Endothelial cell (in vitro differentiated cells): ENCODE measurements at places on chromosomes 6 and 20.

DNA sequence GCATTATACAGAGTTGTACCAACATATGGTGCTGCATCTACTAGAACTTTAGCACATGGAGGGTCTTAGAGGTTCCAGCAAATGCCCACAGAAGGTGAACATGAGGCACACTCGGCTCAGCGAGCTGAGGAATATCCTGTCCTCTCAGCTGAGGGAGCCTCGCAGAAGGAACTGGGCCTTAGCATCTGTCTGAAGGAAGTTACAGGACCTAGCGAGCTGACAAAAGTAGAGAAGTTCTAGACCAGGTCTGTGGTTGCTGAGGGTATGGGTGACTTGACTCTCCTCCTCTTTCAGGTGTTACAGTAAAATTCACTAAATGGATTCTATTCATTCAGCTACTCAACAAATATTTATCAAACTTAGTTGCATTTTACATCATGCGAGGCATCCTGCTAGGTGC, 157.2 kb downstream of the ZDHHC14 start:
- DNase-seq: no peak

GRCh38 chr6:150531957-150532356, 67.7 kb upstream of the PLEKHG1 start:
- DNase-seq: no peak

DNA sequence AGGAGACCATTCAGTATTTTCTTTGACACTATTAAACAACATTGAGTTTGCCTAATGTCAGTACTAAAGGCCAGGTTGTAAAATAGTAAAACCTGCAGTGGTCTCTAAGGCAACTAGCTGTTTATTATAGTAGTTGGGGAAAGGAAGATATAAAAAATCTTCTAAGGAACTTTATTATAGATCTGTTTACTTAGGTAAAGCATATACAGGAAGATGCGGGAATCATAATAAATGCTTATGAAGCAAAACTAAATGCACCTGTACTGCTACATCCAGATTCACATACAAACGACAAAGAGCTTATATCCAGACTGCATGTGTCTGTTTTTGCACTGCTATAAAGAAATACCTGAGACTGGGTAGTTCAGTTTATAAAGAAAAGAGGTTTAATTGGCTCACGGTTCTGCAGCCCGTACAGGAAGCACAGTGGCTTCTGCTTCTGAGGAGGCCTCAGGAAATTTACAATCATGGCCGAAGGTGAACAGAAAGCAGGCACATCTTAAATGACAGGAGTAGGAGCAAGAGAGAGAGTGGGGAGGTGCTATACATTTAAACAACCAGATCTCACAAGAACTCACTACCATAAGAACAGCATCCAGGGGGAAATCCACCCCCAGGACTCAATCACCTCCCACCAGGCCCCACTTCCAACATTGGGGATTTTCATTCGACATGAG, 8.7 kb upstream of the TRIM39 start:
- no peak for DNase-seq

DNA sequence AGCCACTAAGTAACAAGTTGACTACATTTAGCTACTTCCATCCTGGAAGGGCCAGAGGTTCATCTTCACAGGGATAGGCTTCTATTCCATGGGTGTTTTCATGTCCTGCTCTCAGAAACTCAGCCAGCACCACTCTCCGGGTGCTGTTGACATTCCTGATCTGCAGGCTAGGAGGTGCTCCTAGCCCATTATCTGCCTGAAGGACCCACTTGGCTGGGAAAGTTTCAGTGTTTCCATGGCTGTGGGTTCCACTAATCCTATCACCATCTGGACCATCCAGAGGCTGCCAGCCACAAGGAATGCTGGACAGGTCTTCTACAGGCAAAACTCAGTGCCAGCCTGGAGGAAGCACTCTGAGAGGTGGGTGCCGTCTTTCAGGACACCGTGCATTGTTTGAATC, 45.2 kb downstream of the HLA-G start:
- DNase-seq: no peak

DNA sequence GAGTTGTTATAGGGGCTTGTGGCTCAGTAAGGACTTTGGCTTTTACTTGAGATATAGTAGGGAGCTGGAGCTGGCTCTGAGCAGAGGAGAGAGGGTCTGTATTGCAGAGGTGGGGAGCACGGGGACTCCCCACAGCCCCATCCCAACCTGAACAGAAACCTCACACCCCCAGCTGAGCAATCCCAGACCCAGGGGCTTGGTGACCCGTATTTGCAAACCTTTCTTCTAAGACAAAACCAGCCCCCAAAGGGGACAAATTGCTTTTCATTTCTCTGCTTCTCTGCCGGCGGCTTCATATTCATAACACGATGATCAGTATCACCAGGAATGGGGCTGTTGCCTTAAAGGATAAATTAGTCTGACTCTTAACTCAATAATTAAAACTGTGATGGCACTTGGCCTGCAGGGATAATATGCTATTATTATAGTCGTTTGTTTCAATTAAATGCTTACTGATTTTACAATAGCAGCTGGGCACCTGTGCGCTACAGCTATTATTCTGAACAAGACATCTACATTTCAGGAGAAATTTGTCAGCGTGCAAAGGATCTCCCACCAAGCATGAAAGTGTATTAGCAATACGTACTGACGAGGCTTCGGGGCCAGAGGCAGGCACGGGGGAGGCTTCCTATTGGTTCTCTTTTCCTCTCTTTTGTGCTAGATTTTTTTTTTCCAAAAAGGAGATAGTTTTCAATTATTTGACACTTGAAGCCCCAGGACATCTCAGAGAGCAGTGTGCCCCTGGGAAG, 118.1 kb downstream of the TOX2 start:
- no peak for DNase-seq

DNA sequence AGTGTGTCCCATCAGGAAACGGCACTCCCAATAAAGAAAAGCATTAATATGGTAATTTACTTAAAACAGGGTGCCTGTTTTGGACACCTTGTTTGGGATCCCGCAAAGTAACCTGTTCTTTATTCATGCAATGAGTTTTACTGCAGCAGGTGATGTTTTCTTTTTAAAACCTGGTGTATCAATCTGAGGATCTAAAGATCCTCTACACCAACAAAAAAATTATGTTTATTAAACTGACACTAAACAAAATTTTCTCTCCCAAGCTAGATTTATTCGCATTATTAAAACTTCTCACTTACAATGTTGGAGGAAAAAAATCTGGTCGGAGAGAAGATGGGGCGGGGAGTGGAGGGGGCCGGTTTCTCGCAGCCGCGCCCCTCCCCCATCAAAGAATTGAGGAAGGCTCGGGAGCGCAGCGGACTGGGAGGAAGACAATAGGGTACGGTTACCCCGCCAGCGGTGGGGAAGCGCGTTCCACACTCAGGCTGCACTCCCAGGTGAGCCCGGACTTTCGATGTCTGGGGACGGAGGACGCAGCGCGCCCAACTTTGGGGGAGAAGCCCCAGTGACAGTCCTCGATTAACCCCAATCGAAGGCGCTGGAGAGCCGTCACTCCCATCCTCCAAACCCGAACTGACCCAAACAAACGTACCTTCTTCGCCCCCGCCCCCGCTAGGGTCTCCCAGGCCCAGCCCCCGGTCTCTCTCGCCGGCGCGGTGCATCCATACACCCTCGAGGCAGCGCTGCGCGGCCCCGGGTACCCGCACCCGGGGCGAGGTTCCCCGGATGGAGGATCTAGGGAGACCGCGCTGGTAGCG, 1.3 kb downstream of the CD24 start:
- peak; percentile 33 for DNase-seq

DNA sequence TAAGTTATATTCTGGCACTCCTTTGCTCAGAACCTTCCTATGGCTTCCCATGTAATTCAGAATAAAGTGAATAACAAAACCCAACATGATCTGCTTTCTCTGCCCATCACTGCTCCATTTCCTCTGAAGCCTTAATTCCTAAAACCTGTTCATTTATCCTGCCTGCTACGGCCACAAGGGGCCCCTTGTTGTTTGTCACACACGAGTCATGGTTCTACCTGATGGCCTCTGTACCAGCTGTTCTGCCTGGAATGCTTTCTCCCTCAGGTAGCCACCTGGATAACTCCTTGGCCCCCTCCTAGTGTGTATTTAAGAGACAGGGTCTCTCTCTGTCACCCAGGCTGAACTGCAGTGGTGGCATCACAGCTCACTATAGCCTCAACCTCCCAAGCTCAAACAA, 26.8 kb downstream of the ERGIC3 start:
- no peak for DNase-seq

GRCh38 chr6:168418711-168419121, 22.3 kb upstream of the SMOC2 start:
- no peak for DNase-seq

GRCh38 chr6:157080986-157081391, 242.3 kb downstream of the TMEM242 start:
- no peak for DNase-seq

- DNase-seq: no peak
Observed at GRCh38 chr6:143160439-143161220, 99.9 kb downstream of the AIG1 start.

DNA sequence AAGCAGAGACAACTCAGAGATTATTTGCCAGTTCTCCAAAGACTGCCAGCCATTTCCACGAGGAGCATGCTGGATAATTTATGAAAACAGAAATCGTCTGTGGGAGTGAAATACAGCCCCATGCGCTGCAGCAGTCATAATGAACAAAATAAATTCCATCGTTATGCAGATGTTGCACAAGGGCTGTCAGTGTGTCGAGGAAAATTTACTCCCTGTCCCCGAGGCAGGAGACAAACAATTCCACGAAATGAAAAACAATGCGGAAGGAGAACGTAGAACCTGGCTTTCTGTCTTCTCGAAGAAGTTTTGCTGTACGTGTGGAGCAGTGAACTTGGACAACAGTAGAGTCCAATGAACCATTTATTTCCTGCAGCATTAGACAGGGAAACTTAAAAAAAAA, 399.4 kb downstream of the CD83 start:
- no peak for DNase-seq

- no peak for DNase-seq
Observed at GRCh38 chr6:167524261-167525111, 199.6 kb downstream of the TTLL2 start.

- DNase-seq: no peak
Observed at GRCh38 chr6:119514345-119514744, 164.8 kb upstream of the MAN1A1 start.

DNA sequence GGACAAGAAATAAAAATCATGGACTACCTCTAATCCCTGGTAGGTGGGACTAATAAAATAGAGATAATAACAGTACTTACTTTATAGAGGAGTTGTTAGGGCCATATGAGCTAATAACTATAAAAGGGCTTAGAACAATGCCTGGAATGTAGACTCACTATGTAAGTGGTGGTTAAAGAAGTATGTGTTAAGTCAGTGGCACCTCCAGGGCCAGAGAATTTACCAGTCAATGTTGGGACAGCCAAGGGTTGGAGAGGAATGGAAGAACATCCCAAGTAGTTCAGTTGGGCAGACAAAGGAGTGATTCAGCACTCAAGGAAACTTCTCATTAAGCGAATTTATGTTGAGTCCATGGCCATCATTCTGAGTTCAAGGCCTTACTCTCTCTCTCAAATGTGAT, 116.8 kb downstream of the OTOR start:
- DNase-seq: no peak

GRCh38 chr20:58145506-58146080, 82.9 kb downstream of the ANKRD60 start:
- DNase-seq: no peak

DNA sequence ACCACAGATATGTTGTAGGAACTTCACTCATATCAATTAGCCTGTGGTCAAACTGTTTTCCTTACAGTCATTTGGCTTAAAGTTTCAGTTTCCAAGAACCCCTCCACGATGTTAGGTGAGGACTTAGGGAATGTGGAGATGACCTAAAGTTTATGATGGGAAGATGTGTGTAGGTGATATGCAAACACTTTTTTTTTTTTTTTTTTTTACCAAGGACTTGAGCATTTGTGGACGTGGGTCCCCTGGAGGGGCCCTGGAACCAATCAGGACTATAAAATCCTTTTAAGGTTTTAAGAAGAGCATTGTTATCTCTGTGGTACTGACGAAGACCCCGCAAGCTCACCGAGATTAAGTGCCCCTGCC, 478 bp upstream of the MTHFD1L start:
- no peak for DNase-seq

DNA sequence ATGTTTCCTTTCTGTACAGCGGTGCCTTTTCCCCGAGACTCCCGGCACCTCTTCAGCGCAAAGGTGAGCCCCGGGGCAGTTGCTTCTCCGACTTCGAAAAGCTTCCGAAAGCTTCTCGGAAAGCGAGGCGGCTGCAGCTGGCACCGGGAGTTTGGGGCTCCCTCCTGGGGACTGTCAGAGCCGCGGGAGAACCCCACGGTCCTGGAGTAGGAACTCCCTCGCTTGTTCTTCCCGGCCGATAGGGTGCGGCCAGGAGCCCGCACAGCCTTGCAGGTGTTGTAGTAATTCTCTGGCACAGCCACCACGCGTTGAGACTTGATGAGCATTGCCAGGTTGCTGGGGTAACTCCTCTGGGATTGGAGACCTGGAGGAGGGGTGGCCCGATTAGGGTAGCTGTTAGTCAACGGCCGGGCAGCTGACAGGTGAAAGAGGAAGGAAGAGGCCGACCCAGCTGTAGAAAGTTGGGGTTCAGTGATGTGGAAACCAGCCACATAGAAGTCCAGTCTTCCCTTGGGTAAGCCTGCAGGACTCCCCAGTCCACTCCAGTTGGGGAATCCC, 721 bp downstream of the KDM1B start:
- DNase-seq: peak; percentile 35

- DNase-seq: no peak
Observed at GRCh38 chr20:22070610-22071058, 365.2 kb downstream of the PAX1 start.

DNA sequence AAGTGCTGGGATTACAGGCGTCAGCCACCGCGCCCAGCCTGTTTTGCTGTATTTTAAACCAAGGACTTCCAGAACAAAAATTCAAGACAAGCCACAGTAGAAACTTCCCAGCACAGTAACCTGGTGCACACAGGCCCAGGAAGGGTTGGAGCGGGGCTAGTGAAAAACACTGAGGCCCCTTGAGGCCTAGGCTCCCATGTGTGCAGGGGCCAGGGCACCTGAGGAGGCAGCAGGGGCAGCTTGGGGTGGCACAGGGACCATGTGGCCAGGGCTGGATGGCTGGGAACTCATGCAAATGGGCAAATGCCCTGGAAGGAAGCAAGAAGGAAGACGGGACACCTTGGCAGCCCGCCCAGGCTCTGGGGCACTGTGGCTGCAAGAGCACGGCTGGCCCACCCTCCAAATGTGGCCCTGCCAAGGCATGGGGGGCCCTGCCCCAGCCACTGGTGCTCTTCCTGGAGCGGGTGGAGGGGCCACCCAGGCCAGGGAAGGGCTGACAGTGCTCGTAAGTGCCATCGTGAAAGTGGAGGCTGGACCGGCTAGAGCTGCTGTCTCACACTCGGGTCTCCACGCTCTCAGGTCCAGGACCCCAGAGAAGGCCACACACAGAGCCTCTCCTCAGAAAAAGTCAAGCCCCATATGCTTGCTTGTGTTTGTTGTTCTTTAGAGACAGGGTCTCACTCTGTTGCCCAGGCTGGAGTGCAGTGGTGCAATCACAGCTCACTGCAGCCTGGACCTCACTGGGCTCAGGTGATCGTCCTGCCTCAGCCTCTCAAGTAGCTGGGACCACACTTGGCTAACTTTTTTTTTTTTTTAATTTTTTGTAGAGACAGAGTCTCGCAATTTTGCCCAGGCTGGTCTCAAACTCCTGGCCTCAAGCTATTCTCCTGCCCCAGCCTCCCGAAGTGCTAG, 10.3 kb downstream of the SLC2A4RG start:
- DNase-seq: no peak

- DNase-seq: no peak
Observed at GRCh38 chr6:10412461-10413261, 2.2 kb downstream of the TFAP2A start.

GRCh38 chr6:14068133-14068532, 49.4 kb upstream of the CD83 start:
- DNase-seq: no peak
